ENCODE measurements at places on chromosomes 12 and 14.

DNA sequence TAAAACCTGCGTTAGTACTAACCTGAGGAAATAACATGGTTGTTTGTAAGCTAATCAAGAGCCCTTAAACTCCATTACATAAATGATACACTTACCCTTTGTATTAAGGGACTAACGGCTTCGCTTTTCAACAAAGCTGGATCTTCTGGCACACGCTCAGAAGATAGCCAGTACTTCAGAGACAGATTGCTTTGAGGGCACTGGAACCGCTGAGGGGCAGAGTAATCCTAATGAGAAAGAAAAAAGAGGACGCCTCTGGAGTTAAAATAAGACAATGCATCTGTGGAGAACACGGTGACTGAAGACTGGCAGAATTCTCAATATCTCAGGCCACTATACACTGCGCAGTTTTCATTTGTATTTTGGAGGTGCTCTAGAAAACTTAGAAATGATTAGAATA is 1.5 kb upstream of the KTN1 start:
- no peak for DNase-seq

DNA sequence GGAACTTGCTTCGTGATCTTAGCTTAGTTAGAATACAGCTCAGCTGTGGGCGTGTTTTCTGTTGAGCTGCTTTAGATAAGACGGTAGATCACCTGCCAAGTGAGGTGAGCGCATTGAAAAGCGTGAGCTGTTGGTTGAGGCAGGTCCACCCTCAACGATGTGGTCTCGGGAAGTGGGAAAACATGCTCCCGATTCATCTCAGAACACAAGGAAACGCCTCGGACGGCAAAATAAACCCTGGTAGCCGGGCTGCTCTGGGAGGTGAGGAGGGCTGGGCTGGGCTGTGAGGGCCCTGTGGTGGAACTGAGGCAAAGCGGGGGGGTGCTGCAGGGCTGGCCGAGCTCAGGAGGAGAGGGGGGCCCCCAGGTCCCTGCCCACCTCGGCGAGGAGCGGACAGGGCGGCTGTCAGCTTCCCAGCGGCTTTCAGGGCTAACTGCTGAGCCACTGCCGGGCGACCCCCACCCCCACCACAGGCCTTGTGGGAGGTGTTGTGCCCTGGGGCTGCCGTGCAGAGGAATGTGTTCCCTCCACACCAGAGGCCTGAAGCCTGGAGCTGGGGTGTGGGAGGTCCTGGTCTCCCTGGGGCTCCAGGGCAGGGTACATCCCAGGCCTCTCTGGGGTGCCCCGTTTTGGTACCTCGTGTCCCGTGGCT is 30.7 kb downstream of the NOC4L start:
- no peak for DNase-seq

GRCh38 chr14:61484826-61485584 is 163.6 kb downstream of the PRKCH start:
- DNase-seq = no peak

DNA sequence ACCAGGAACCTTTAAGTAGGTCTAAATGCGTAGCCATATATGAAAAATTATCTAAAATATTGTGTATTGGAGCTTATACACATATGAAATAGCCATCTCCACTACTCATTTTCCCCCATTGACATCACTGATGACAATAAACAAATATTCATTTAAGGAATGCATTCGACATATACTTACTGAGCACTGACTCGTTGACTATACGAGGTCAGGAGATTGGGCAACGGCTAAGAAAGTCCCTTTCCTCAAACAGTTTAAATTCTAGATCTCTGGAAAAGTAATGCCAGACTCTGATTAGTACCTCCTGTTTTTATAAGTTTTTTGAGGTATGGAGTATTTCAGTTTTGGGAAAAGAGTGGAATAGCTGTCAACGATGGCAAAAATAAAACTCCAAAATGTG is 139.4 kb upstream of the DIO2 start:
- DNase-seq = no peak

DNA sequence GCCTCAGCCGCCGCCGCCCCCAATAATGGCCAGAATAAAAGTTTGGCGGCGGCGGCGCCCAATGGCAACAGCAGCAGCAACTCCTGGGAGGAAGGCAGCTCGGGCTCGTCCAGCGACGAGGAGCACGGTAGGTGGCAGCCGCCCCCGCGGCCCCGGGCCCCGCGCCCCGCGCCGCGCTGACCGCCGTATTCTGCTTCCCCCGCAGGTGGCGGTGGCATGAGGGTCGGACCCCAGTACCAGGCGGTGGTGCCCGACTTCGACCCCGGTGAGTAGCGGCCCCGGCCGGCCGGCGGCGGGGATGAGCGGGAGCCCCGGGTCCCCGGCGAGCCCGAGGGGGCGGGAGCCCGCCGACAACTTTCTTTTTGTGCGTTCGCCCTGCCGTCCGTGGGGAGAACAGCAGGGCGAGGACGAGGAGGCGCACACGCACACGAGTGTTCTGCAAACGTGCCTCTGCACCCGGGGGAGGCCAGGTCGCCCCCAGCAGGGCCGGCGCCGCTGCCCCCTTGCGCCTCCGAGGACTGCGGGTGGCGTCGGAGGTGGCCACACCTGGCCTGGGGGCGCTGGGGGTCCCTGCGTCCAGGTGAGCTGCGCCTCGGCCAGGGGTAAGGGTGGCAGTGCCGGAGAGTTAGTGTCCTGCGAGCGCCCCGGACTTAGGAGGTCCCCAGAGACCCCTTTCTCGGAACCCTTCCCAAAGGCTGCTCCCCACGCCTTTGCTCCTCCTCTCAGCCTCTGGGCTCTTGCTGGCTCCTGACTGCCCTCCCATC is 794 bp downstream of the RCOR1 start:
- DNase-seq = no peak

DNA sequence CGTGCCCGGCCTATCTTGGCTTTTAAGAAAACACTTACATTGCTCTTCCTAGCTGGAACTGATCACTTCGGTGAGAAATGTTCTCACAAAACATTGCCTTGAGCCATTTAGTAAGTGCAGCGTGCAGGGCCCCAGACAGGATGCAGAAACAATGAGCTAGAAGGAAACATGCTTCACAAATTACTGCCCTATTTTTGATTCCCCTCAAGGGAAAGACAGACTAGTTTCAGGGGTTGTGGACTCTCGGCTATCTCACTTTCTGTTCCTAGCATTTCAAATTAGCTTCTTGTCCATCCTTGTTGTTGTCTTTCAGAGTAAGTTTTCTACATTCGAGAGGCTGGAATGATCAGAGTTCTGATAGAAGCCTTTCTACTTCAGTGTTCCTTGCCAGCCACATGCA is 21.6 kb downstream of the TGFB3 start:
- no peak for DNase-seq

DNA sequence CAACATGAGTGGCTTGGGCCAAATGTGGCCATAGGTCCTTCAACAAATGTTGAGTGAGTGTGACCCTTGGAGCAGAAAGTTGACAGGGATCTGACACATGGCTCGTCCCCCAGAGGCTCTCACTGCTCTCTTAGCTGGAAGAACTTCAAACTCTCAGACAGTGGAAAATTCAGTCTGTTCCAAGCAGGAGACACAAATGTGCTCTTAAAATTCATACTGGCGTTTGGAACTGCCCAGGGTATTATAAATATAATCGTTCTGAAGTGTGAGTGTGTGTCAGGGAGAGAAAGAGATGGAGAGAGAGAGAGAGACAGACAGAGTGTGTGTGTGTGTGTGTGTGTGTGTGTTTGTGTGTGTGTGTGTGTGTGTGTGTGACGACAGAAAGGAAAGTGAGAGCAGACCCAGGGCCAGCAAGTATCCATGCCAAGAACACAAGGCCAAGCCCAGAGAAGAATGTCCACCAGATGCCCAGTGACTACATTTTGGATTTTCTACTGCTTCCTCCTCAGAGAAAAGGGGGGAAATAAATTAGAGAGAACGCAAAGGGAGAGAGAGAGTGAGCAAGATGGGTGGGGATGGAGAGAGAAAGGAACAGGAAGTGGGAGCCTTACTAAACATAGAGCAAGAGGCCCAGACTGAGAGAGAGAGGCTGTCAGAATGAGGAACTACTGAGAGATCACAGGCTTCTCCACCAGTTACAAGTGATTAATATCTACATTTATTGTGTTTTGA is 193.6 kb upstream of the NUDT4 start:
- no peak for DNase-seq

DNA sequence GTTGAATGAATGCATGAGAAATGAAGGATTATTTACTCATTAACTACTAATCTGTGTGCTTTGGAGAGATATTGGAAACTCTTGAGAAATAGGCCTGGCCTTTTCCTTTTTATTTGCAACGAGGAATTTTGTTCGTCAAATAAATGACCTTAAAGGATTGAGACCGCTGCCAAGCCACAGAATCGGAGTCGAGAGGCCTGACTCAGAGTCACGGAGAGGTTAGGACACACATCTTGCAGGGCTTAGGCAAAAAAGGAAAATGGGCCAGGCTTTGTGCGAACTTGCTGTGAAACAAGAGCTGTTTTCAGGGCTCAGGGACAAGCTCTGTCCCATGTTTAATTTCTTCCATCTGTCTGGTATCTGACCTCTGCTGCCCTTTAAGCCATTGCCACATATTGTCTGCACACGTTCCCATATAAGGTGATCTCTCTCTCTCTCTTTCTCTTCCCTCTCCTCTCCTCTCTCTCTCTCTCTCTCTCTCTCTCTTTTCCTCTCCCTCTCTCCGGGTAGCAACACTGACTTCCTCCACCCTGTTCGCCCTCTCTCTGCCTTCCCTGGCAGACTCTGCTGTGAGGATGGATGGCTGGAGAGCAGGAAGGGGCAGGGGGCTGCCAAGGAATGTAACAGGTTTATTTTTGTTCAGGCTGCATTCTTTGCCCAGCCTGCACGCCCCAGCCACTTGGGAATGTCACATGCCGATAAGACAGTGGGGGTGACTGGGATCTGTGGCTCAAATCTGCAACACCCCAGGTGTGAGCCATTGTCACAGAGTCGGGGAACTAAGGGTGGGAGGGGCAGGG is 14.9 kb upstream of the IFT81 start:
- peak; percentile 100 for DNase-seq

DNA sequence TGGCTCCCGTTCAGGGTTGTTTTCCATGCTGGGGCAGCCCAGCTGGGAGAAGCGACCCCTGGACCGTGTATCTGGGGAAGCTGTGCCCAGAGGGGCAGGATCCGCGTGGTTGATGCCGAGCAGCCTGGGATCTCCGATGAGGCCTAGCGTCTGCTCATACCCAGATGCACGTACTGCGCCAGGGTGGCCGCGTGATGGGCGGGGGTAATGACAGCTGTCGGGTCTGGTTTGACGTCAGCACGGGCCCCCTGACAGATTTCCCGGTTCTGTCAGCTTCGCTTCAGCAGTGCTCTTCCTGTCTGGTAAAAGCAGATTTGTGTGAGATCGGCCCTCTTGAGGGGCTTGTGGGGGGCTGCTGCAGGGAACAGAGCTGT is 147.3 kb downstream of the TSPAN9 start:
- DNase-seq = no peak

GRCh38 chr12:80531646-80532045 is 87.6 kb downstream of the PTPRQ start:
- DNase-seq = no peak

DNA sequence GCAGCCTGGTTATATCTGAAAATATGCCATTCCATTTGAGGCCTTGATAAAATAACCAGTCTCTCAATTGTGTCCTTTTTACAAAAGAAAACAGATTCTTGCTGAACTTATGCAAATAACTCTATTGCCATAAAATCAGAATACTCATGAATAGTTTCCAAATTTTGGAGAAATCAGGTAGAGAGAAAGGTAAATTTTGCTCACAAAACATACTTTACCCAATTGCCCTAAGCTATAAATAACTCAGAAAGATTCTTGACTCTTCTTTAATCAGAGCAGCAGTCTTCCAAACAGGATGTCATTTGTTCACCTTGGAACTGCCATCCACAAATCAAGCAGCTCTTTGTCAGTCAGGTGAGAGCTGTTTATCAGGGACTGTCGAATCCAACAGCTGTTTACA is 12.6 kb downstream of the ZNF26 start:
- no peak for DNase-seq

DNA sequence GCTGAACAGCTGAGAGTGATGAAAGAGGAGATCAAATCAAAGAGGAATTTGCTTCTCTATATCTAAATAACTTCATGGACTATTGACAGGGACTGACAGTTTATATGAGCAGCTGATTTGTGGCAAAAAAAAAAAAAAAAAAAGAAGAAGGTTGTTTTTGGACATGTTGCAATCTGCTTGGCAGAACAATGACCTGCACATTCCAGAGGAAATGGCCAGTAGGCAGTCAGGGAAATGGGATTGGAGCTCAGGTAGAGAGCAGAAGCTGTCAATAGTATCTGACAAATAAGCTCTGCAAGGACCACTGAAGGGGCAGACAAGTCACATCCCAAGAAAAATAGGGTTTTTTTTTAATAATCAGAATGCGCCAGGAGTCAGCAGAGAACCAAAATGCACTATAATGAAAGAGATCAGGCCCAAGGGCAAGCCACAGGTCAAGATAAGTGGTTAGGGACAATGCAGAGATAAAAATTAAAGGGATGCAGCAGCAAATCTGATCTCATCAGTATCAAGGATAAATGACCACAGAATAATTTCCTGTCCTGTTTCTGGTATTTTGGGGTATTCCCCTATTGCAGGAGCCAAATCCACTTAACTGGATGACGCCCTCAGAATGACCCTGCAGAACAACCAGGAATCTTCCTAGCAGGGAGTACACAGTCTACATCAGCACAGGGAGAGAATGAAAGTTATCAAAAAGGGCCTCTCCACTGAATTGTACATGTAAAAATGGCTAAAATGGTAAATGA is 22.6 kb upstream of the DUSP16 start:
- no peak for DNase-seq

DNA sequence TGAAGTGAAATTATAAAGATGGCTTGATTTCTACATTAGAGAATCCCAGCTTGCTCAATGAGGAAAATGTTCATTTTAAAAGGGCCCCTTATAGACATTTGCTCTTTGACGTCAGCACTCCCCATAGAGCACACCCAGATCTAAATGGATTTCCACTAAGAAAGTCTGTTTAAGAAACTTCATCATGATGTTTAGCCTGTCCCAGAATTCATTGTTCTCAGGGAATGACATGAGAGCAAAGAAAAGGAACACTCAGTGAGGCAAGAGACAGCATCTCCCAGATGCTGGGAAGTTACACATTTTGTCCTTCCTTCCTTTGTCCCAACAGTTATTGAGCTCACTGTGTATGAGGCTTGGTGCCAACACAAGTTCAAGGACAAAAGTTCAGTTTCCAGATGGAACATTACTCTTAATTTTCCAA is 4.9 kb downstream of the PHLDA1 start:
- no peak for DNase-seq

GRCh38 chr12:6917491-6918231 is 3.3 kb downstream of the ENO2 start:
- DNase-seq = no peak

- no peak for DNase-seq
These were observed 1.7 kb downstream of the C1QL4 start for GRCh38 chr12:49335118-49335954.

- no peak for DNase-seq
These were observed 37.0 kb upstream of the TSPAN9 start for GRCh38 chr12:3040026-3040656.
